Mammary epithelial cell (primary cell): ENCODE measurements at places on chromosomes 5 and 9.
A peak's percentile ranks its signal among the peaks of the same experiment; 100 is the strongest.

DNA sequence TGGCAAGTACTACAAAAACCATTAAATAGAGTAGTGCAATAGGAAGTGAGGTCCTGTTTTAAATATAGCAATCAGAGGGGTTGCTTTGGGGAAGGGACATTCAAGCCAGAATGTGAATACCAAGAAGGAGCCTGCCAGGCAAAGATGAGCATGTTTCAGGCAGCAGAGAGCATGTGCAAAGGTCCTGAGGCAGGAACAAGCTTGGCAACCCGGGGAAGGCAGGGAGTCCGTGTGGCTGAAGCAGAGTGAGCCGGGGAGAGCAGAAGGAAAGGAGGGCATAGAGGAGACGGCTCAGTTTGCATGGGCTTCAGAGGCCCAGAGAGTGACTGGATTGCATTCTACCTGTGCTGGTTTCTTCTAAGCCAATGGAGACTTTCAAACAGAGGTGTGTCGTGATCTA, 22.7 kb upstream of the CPLX2 start:
- DNase-seq, result no peak

DNA sequence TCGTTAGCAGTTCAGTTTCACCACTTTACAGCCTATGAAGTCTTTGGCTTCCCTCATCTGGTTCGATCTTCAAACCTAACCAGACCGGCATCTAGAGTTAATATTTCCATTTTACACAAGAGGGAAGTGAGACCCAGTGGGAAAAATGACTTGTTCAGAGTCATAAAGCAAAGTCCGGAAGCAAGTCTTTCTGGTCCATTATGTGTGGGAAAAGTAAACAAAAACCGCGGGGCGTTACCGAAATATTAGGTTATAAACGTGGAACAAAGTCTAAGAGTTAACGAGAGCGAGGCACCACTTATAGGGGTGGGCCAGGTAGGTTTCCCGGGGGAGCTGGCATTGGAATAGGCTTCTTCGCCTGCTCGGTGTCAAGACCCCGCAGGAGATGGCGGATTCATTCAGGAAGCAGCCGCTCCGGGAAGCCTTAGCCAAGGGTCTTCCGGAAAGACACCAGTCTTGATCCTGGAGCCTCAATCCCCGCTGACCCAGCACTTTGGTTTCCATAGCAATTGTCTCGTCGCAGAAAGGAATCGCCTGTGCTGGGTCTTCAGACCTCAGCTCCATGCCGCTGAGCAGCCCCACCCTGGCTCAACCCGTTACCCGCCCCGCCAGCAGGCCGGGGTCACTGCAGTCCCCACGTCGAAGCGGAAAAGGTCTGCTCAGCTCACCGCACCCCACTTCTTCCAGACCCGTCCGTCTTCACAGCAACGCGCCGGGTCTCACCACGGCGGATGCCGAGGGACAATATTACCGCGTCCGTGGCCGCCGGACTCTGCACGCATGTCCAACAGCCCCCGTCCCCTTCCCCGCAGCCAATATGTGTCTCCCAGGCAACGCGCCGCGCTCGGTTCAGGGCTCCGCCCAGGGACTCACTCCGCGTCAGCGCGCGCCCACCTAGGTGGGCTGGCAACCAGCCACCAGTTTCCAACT, at the start of gene C5orf52:
Gene C5orf52 (plus strand): TSS at position 872 of the 930 bp plus-strand sequence. CDS start 82 bp downstream, outside the sequence.
- no peak for DNase-seq

- no peak for DNase-seq
Measured at GRCh38 chr9:133635098-133635497, 1.1 kb upstream of the DBH start.

DNA sequence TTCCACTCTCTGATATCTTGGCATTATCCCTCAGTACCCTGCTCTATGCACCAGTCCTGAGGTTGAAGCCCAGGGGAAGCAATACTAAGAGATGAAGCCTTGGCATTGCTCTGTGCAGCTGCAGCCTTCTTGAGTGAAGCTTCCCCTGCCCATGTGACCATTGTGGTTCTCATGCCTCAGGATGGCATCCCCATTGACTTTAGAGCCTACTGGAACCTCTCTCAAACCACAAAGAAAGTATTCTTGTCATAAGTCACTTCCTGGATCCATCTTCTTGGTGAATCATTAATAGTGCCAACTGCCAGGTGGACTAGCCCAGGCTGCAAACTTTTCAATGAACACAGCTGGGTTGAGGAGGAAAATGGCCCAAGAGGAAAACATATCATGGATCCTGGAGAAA, 283.9 kb upstream of the RFX3 start:
- DNase-seq, result peak; percentile 89

GRCh38 chr9:109473329-109473728, 24.8 kb downstream of the PTPN3 start:
- DNase-seq, result peak; percentile 41
